Parietal lobe (tissue), 2 donors: ENCODE measurements at places on chromosomes 11 and 22. TPM values are rescaled to one million over a fixed set of nuclear protein-coding genes. Genes with fewer than 3 reads are reported as not detected.

PLAAT2 gene
- total RNA-seq: not detected

PTPRJ gene
- 18.8 TPM for total RNA-seq

NRIP3 gene
- 8.8 TPM for total RNA-seq

SCGB1A1 gene
- not detected for total RNA-seq

GPR152 gene
- not detected for total RNA-seq

SYCE3 gene
- not detected for total RNA-seq

SSTR3 gene
- 0.31 TPM for total RNA-seq

LRP4 gene
- 13.8 TPM for total RNA-seq

CLTCL1 gene
- total RNA-seq: 18.2 TPM

LRRC55 gene
- total RNA-seq: 35.4 TPM

ANGPTL5 gene
- 0.31 TPM for total RNA-seq

POU2AF2 gene
- not detected for total RNA-seq

OR8D1 gene
- not detected for total RNA-seq

EML3 gene
- total RNA-seq: 5.9 TPM

ZC3H12C gene
- 33.5 TPM for total RNA-seq

NUCB2 gene
- 85.4 TPM for total RNA-seq

MYOD1 gene
- not detected for total RNA-seq

TMEM86A gene
- 7.5 TPM for total RNA-seq

TCN2 gene
- total RNA-seq: 16.0 TPM

LRRN4CL gene
- 0.31 TPM for total RNA-seq

TRPT1 gene
- total RNA-seq: 10.6 TPM

LGR4 gene
- 19.4 TPM for total RNA-seq

FOSL1 gene
- total RNA-seq: not detected

AP1B1 gene
- total RNA-seq: 54.5 TPM

RCOR2 gene
- 16.0 TPM for total RNA-seq

LINC01488 gene
- total RNA-seq: not detected

MN1 gene
- total RNA-seq: 64.2 TPM

TNNT3 gene
- not detected for total RNA-seq

RFPL2 gene
- total RNA-seq: not detected

CD6 gene
- total RNA-seq: not detected

CALCB gene
- total RNA-seq: not detected

PAMR1 gene
- 0.94 TPM for total RNA-seq

RAB3IL1 gene
- total RNA-seq: 3.4 TPM

MPPED1 gene
- total RNA-seq: 461 TPM

BEST1 gene
- 1.9 TPM for total RNA-seq

GLYATL2 gene
- total RNA-seq: 3.4 TPM

EIF1AD gene
- 33.5 TPM for total RNA-seq

TM7SF2 gene
- 61.0 TPM for total RNA-seq

OR51B2 gene
- 2.2 TPM for total RNA-seq

THY1 gene
- 31.3 TPM for total RNA-seq

SCGB1C1 gene
- not detected for total RNA-seq

LIMK2 gene
- total RNA-seq: 29.1 TPM

CD3D gene
- not detected for total RNA-seq

CACNA1I gene
- total RNA-seq: 13.5 TPM

KIAA0930 gene
- total RNA-seq: 47.0 TPM

SLC37A2 gene
- 1.9 TPM for total RNA-seq

FOXRED2 gene
- 12.2 TPM for total RNA-seq

SYTL2 gene
- 7.2 TPM for total RNA-seq

GGTLC2 gene
- total RNA-seq: not detected

THRSP gene
- not detected for total RNA-seq

APOL3 gene
- 0.94 TPM for total RNA-seq

MS4A14 gene
- total RNA-seq: not detected
